ENCODE measurements at places on chromosomes 5 and 9.

- peak; percentile 35 for DNase-seq
Observed at GRCh38 chr9:134344068-134344799, 18.0 kb downstream of the RXRA start.

GRCh38 chr9:131001990-131002389 is 7.0 kb upstream of the LAMC3 start:
- no peak for DNase-seq

DNA sequence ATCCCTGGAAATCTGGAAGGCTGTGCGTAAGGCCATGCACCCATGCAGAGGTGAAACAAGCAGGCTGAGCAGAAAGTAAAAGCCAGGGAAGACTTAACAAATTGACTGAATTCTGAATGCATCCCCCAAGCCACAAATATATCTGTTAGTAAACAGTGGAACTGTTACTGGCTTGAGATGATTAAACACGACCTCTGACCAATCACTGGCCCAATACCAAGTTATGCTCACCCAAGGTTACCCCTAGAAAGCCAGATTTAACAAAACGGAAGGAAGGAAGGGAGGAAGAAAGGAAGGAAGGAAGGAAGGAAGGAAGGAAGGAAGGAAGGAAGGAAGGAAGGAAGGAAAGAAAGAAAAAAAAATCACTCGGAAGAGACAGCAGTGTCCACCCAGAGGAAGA is 215.8 kb upstream of the CCNG1 start:
- DNase-seq = no peak

GRCh38 chr9:72322259-72322658 is 42.7 kb downstream of the ZFAND5 start:
- no peak for DNase-seq

DNA sequence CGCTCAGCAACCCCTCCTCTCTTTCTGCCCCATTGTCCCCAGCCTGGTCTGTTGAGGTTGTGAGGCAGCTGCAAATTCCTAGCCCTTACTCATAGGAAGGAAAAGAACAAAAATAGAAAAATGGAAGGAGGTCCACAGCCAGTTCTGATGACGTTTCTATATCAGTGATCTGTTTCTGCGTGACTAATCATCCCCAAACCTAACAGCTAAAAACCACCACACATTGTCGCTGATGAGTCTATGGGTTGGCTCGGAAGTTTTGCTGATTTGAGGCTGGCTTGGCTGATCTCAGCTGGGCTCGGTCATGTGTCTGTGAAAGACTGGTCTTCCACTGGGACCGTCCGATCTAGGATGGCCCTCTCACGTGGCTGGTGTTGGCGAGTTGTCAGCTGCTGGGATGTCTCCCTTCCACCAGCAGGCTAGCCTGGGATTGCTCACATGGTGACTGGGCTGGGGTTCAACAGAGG is 200.6 kb upstream of the ZNF618 start:
- no peak for DNase-seq

- peak; percentile 30 for DNase-seq
Observed at GRCh38 chr5:7897014-7897600, 28.2 kb downstream of the MTRR start.

- DNase-seq = no peak
Observed at GRCh38 chr9:114054191-114054690, 23.9 kb downstream of the AMBP start.

DNA sequence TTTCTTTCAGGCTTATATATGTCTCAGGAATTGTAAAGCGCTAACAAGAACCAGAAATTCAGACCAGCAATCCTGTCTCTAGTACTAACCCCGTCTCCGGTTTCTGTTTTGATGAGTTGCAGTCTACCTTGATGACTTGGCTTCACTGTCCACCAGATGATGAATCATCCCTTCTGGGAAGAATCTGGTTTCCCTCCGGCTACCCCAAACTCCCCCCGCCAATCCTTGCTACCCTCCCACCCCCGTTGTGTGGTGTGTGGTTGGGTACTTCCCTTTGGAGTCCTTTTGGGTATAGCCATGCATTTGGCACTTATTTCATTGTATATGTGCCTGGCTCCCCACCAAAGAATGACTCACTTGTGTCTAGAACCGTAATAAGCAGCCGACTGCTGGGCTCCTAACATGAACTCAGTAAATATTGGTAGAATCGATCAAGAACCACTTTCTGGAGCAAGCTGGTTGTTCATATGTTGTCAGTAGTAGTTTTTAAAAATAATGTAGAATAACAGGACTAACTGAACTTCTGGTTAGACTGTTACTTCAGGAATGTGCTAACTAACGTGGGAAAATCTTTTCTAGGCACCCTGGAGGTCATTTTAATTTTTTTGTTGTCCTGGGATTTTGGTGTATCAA is 8.3 kb upstream of the TGFBI start:
- peak; percentile 19 for DNase-seq

- DNase-seq = no peak
Observed at GRCh38 chr5:62722360-62722759, 143.7 kb downstream of the LRRC70 start.

Measured in CD4-positive, alpha-beta T cell treated with Interleukin-4 for 1 hour (primary cell).